Stomach (tissue), 19 donors: ENCODE measurements at places on chromosomes 11 and 22. TPM values are rescaled to one million over a fixed set of nuclear protein-coding genes. Genes with fewer than 3 reads are reported as not detected.

- no peaks in the 10 kb centered on the region for H3K4me1 ChIP-seq
- peak overlapping the region; percentile 41 for H3K27ac ChIP-seq
- no peak overlapping the region for H3K4me3 ChIP-seq
- H3K27me3 ChIP-seq: no peaks in the 10 kb centered on the region
Observed at GRCh38 chr11:66971488-66971887, 3.6 kb upstream of the C11orf86 start.

DNA sequence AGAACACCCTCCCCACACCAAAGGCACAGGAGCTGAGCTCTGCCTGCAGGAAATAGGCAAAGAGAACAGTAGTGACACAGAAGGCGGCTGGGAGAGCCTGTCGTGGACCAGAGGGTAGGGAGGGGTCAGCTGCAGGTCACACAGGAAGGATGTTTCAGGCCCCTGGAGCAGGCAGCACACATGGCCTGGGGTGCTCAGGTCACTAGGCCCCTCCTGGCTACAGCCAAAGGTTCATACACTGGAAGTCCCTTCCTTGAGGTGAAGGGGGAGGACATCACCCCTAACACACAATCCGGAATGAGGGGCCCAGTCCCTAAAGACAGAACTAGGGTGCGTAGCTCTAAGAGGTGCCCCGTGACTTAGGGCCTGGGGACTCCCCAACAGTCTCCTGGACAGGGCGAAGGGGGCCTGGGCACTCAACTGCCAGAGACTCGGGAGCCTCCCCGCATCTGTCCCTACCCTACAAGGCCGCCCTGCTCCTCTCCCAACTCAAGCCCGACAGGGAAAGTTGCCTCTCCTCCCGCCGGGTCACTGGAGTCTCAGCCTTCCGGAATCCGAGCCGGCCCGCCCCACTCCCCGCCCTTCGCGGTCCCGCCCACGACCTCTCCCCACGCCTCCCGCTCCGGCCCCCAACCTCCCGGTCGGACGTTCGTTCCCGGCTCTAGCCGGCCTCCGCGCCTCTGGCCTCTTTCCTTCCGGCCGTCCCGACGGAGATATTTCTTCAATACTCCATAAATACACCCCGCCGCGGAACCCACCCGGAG is at the start of gene CYB5R2:
Gene CYB5R2 (minus strand): TSS at position 541 of the 764 bp plus-strand sequence. CDS start 675 bp downstream, outside the sequence.
- H3K27me3 ChIP-seq: no peaks in the 10 kb centered on the region
- peak within 1 kb of the TSS; percentile 78 for H3K4me3 ChIP-seq
- DNase-seq: peak; percentile 90
- H3K36me3 ChIP-seq: peaks cover 1% of the 10 kb centered on the region
- H3K4me1 ChIP-seq: peaks cover 37% of the 10 kb centered on the region

The SLC1A2 gene
- total RNA-seq: 5.7 TPM

- no peaks in the 10 kb centered on the region for H3K36me3 ChIP-seq
- DNase-seq: no peak
- H3K4me3 ChIP-seq: no peak overlapping the region
- H3K27me3 ChIP-seq: no peaks in the 10 kb centered on the region
- H3K27ac ChIP-seq: no peak overlapping the region
Observed at GRCh38 chr11:129225190-129225589, 33.1 kb upstream of the ARHGAP32 start.

GRCh38 chr11:81342966-81343365 is 1390.7 kb downstream of the FAM181B start:
- no peak overlapping the region for H3K4me3 ChIP-seq
- H3K4me1 ChIP-seq: no peaks in the 10 kb centered on the region
- DNase-seq: no peak
- no peaks in the 10 kb centered on the region for H3K27me3 ChIP-seq
- H3K27ac ChIP-seq: no peak overlapping the region

The PAMR1 gene
- 26.8 TPM for total RNA-seq

GRCh38 chr11:69934861-69935494 is 115.8 kb upstream of the FGF3 start:
- H3K4me1 ChIP-seq: peaks cover 8% of the 10 kb centered on the region
- H3K36me3 ChIP-seq: no peaks in the 10 kb centered on the region
- no peaks in the 10 kb centered on the region for H3K27me3 ChIP-seq
- no peak for DNase-seq
- no peak overlapping the region for H3K4me3 ChIP-seq

DNA sequence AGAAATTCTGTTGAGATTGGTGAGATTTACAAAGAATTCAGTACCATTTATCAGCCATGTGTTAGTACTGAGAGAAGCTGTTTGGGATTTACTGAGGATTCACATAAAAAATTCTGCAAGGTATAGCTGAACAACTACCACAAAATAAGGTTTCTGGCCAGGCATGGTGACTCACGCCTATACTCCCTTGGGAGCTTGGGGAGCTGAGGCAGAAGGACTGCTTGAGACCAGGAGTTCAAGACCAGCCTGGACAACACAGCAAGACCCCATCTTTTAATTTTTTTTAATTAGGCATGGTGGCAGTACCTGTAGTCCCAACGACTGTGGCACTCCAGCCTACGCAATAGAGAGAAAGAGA is 86.7 kb downstream of the SIK3 start:
- H3K4me3 ChIP-seq: no peak overlapping the region
- no peak overlapping the region for H3K27ac ChIP-seq
- peaks cover 22% of the 10 kb centered on the region for H3K4me1 ChIP-seq

- DNase-seq: no peak
- H3K27ac ChIP-seq: no peak overlapping the region
- no peaks in the 10 kb centered on the region for H3K36me3 ChIP-seq
- H3K27me3 ChIP-seq: no peaks in the 10 kb centered on the region
- H3K4me3 ChIP-seq: no peak overlapping the region
Observed at GRCh38 chr11:130548491-130548833, 100.0 kb downstream of the ADAMTS15 start.

DNA sequence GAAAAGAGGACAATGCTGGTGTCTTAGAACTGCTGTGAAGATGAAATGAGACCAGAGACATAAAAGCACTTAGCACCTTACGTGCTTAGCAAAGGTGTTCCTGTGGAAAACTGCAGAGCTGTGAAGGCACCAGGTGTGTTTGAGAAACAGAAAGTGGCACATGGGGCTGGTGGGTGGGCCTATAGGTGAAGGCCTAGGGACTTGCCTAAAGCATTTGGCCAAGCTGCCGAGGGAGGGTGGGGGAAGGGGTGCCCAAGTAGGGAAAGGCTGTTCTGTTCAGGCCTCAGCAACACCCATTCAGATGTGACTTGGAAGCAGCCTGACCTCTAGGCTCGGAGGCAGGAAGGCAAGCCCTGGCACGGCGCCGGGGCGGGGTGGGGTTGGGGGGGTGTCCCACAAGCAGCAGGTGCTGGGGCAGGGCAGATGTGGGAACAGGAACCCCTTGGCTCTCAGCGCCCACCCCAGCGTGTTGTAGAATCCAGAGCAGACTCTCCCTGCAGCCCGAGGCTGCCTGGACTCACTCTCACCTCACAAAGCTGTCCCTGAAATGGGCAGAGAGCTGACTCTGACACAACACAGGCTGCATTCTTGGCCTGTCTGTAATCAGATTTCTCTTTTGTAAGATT is 366.7 kb upstream of the NARS2 start:
- no peak overlapping the region for H3K4me3 ChIP-seq
- H3K4me1 ChIP-seq: no peaks in the 10 kb centered on the region
- no peak overlapping the region for H3K27ac ChIP-seq
- no peak for DNase-seq

The RAB36 gene
- 1.4 TPM for total RNA-seq

DNA sequence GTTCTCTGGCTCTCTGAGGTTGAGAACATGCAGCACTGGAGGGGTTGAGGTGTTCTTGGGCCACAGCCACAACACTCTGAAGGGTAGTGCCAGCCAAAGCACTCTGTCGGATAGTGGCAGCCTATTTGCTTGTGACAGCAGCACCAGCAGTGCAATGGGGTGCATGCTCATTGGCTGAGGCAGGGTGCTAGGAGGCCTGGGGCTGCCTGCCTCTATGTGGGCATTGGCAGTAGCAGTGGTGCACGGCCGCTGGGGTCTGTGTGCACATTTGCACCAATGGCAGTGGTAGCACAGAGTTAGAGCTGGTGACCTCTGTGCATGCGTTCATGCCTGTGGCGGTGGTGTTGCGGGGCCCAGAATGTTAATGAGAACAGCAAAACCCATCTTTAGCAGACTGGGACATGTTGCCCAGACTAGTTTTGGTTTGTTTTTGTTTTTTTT is 25.4 kb downstream of the PI4KA start:
- H3K27me3 ChIP-seq: no peaks in the 10 kb centered on the region
- no peaks in the 10 kb centered on the region for H3K4me1 ChIP-seq

The TKFC gene
- total RNA-seq: 136 TPM

GRCh38 chr11:87473174-87473573 is 435.4 kb downstream of the TMEM135 start:
- no peaks in the 10 kb centered on the region for H3K27me3 ChIP-seq
- no peak overlapping the region for H3K27ac ChIP-seq
- no peak overlapping the region for H3K4me3 ChIP-seq
- H3K4me1 ChIP-seq: no peaks in the 10 kb centered on the region
- no peaks in the 10 kb centered on the region for H3K36me3 ChIP-seq

The OR8A1 gene
- total RNA-seq: not detected

GRCh38 chr11:1350086-1350725 is 39.5 kb upstream of the BRSK2 start:
- H3K4me1 ChIP-seq: no peaks in the 10 kb centered on the region
- H3K4me3 ChIP-seq: no peak overlapping the region
- H3K27ac ChIP-seq: no peak overlapping the region
- no peaks in the 10 kb centered on the region for H3K36me3 ChIP-seq
- no peak for DNase-seq
- H3K27me3 ChIP-seq: peaks cover 33% of the 10 kb centered on the region

The MMP1 gene
- 13.4 TPM for total RNA-seq
